LNCaP clone FGC (cell line): ENCODE measurements at places on chromosomes 1 and 21.

- DNase-seq: no peak
Measured at GRCh38 chr1:66266756-66267155, 267.2 kb upstream of the SGIP1 start.

DNA sequence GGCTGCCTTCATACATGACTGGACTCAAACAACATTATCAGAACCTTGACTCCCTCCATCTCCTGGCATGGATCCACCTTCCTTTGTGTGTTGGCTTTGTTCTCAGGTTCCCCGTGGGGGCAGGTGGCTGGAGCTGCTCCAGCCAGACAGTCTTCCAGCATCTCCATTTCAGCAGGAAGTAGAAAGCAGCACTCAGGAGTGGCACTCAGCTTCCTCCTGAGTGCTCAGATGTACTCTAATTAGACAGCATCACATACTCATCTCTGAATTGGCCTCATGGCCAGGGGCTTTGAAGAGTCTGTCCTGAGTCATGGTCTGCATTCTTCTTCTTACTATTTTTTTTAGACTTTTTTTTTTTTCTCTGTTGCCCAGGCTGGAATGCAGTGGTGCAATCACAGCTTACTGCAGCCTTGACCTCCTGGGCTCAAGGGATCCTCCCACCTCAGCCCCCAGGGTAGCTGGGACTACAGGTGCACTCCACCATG, 27.9 kb downstream of the OVAAL start:
- DNase-seq: peak; percentile 70

DNA sequence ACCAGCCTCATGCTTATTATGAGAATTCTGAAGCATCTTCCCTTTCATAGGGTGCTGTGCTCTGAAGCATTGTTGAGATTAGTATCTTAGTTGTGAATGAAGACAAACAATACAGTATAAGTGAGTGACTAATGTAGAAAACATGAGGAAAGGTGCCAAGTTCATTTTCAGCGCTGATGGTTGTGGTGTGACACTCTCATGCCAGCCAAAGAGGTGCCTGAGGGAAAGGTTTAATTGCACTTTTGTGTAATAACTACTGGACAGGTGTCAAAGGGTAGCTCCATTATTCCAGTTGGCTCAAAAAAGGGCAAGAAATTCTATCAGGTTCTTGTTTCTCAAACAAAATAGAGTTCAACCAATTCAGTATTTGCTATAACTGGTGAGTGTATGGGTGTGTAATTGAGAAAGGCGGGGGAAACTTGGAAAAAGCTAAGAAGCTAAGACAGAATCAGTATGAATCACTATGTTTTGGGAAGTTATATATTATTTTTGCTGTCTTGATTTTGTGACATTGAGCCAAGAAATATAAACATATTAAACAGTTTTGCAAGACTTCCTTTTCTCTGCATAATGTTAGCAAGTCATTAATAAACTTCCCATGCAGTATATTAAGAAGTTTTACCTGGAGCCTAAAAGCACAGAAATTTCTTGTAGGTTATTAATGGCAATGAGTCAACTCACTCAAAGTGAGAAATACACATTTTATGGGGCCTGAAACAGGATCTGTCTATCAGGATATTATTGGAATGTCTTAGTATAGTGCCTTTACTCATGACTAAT, 31.8 kb downstream of the KCNK2 start:
- DNase-seq: peak; percentile 14

DNA sequence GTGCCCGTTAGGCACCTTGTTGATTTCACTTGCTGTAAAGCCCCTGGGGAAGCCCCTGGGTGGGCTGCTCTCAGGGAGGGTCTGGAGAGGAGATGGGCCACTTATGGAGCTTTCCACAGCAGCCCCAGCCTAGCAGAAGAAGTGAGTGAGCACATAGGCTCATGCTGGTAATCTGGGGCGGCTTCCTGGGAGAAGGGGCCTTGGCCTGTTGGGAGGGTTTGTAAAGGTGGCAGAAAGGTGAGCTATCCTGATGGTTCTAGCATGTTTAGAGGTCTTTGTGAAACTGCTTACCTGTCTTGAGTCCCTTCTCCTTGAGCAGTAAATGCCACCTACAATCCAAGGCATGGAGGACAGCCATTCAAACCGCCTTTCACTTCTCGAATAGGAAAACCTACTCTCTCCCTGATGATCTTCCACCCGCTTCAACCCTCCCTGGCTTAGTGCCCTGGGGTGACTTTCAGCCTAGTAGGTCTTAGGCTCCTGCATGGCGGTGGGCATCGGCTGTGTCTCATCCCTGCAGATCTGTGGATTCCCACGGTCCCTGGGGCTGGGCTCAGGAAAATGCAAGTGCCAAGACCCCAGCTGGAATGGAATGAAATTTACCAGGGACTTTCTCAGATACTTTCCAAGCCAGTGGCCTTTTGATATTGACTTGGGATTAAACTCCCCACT, 87.6 kb upstream of the SELENON start:
- no peak for DNase-seq

DNA sequence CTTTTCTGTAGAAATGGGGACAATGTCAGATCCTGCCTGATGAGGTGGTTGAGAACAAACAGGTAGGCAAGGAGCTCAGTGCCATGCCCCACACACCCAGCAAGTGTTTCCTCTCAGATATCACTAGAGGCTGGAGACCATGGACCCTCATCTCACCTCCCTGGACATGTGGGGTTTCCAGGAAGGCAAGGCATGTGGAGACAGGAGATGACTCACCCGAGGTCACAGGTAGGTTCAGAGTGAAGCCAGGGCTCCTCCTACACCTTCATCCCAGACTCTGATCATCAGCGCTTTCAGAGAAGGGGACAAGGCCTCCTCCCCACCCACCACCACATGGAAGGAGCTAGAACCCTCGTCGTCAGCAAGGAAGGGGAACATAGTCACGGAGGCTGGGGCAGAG, 69.2 kb downstream of the MATN1 start:
- no peak for DNase-seq

DNA sequence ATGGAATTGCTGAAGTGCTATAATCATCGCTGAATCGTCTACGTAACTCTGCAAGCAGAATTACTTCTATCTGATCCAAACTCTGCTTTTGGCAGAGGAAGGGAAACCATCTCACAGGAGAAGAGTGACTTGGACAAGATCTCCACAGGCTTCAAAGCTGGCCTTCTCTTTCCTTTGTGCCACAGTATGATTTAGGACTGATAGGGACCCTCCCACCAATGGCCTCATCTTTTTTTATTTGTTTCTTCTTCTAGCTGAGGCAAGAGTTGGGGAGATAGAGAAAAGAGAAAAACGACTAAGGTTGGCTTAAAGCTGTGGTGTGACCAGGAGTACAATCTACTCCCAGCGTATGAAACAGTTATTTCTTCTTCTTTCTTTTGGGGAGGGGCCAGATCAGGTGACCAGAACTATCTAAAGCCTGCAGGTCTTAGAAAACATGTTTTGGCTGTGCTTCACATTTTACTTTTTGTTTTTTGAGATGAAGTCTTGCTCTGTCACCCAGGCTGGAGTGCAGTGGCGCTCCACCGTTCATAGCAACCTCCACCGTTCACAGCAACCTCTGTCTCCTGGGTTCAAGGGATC, 35.0 kb downstream of the ZNF496 start:
- no peak for DNase-seq

DNA sequence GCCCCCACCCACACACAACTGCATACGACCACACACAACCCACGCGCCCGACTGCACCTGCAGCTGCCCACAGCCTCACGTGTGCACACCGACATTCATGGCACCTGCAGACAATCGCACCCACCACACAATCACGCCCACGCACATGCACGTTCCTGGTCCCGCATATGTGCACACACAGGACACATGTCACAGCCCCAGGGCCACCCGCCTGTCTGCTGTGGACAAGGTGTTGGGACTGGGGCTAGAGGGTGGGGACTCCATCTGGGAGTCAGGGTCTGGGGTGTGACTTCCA, 56.4 kb downstream of the ARHGEF16 start:
- no peak for DNase-seq

DNA sequence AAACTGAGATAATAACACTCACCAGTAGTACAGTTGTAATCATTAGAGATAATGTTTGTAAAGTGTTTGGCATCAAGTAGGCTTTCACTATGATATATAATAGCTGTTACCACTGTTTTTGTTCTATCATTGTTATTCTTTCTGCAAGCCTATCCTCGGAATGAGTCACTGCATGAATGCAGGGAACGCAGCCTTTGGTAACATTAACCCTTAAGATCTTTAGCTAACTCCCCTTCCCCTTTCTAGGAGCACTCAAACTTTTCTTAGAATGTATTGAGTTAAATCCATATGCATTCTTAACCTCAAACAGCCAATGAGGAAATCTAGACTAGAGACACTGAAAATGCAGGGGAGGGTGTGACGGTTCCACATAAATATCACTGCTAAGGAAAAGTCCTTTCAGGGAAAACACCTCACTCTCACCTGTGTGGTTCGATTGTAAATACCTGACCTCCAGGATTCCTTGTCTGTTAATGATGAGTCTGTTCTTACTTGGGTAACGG, 467.3 kb downstream of the SETD4 start:
- no peak for DNase-seq

- DNase-seq: no peak
Measured at GRCh38 chr1:225361176-225361575, 66.7 kb downstream of the LBR start.

- no peak for DNase-seq
Measured at GRCh38 chr1:64502931-64503330, 33.0 kb downstream of the CACHD1 start.

DNA sequence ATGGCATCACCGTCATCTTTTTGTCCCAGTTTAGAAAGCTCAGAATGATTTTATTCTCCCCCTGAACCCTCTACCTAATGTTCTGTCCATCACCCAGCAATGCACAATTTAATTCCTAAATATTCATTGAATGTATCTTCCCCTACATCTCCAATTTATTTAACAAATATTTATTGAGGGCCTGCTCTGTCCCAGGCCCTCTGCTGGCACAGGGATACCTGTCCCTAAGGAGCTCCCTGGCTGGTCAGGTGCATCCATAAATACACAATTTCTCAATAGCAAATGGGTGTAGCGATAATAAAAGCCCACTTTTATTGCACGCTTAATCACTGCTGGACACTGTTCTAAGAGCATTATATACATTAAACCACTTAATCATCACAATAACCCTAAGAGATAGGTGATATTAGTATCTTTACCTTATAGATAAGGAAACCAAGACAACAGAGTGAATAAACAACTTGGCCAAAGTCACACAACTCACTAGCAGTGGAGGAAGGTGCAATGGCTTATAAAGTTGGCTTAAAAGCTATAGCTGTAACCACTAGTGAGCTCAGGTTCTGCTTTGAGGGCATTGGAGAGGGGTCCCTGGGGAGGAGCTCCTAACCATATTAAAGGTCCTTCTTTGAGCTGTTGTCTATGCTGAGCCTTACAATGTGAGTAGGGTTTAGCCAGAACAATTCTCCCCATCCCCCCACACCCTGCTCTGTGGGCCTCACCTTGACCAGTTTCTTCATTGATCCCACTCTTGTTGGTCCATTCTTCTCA, 126.3 kb upstream of the JUN start:
- DNase-seq: no peak

DNA sequence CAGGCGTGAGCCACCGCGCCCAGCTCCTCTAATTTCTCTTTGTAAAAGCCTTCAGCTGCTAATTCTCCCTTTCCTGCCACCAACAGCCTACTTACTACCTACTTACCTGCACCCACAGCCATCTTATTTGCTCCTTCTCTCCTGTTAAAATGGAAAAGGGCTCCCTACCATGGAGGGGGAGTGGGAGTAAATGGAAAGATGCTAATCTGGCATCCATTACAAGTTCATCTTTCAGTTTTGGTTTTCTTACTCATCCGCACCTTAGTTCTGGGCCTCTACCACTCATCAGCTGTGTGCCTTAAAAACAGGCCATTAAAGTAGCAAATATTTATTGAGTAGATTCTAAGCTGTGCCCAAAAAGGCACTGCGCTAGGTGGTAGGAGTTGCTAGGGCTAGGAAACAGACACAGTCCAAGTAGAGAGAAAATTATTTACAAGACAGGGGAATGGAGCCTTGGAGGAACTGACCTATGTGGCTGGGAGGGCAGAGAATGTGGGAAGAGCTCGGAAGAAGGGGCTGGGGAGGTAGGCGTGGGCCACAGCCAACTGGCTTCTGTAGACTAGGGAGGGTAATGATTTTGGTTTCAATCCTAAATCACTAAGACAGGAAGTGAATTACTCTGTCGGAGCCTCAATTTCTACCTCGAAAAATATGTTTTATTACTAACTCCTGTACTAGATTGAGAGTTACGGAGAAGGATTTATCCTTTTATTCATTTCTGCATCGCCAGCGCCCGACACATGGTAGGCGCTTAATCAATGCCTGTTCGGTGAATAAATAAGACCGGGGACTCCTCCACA, 685 bp upstream of the DDI2 start:
- DNase-seq: no peak

DNA sequence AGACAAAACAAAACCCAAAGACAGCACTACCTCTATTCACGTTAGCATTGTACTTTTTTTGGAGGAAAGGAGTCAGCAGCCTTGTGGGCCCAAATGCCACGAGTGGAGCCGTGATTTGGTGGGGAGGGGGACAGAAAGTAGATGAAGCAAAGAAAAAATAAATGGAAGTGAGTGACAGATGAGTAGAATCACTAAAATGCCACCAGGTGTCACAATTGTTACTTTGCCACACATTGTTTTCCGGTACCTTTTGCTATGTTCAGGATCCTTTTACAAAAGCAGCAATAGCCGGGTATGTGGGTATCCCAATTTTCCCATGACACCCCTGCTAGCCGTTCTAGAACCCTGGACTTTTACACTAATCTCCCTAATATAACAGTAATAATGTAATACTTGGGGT, 85.0 kb upstream of the AK4 start:
- DNase-seq: no peak

- DNase-seq: no peak
Measured at GRCh38 chr1:88774151-88774556, 90.1 kb downstream of the PKN2 start.

DNA sequence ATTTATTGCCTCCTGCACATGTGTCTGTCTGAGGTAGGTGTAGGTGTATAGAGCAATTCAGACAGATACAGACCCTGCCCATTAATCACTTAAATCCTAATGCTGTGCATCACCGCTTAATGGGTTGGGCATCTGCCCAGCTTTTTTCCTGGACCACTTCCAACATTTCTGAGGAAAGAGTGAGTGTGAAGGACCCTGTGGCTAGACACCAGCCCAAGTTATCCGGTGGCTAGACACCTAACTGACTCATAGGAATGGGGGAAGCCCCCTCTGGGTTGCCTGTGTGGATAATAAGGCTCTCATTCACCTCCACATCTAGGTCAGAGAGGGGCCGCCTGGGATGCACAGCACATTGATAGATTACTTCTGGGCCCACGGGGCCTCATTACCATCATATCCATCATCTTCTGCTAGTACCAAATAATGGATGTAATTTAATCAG, 121.1 kb upstream of the RAVER2 start:
- no peak for DNase-seq

- no peak for DNase-seq
Measured at GRCh38 chr1:158191299-158191698, 10.6 kb downstream of the CD1D start.

- no peak for DNase-seq
Measured at GRCh38 chr1:226666692-226667091, 72.4 kb downstream of the ITPKB start.
